ENCODE measurements at places on chromosomes 7 and 10.

GRCh38 chr10:133226251-133226808, 3.7 kb upstream of the UTF1 start:
- DNase-seq: no peak

GRCh38 chr10:28060031-28060607, 61.2 kb upstream of the ODAD2 start:
- DNase-seq: no peak

DNA sequence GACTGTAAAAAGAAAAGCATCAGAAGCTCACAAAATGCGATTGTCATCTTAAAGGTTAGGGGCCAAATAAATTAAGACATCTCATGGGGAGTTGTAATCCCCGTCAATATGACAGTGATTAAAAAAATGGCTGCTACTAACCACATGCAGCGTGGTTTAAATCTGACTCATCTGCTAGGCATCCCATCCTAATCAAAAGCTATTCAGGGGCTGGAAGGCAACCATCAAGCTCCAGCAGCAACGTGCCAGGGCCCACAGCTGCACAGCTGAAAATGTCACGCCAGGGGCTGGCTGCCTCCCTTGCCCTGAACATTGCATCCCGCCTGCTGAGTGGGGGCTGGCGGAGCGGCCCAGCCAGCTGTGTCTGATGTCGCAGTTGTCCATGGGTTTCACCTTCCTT, 66.3 kb upstream of the FRMD4A start:
- no peak for DNase-seq

DNA sequence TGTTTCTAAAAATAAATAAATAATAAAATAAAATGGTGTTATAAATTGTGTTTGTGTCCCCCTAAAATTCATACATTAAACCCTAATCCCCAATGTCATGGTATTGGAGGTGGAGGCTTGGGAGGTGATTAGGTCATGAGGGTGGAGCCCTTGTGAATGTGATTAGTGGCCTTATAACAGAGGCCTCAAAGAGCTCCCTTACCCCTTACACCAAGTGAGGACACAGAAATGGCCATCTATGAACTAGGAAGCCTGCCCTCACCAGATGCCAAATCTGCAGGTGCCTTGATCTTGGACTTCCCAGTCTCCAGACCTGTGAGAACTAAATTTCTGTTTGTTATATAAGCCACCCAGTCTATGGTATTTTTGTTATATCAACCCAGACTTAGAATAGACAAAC, 738.7 kb downstream of the PARD3 start:
- DNase-seq: no peak

GRCh38 chr7:150738092-150738491, 874 bp downstream of the GIMAP5 start:
- DNase-seq: no peak

GRCh38 chr7:121160150-121161008, 168.4 kb upstream of the WNT16 start:
- DNase-seq: no peak

Measured in AML-193 (cell line).